ENCODE measurements at places on chromosomes 5 and 9. TPM values are rescaled to one million over a fixed set of nuclear protein-coding genes. Genes with fewer than 3 reads are reported as not detected.

The PCDHB8 gene
- 0.80 TPM for total RNA-seq

The GABRA1 gene
- total RNA-seq = not detected

The IFNA2 gene
- not detected for total RNA-seq

The NTRK2 gene
- 112 TPM for total RNA-seq

The C5orf52 gene
- total RNA-seq = not detected

The CBY3 gene
- not detected for total RNA-seq

The FOXD4 gene
- total RNA-seq = 0.44 TPM

The CLPTM1L gene
- total RNA-seq = 107 TPM

The IGIP gene
- 19.0 TPM for total RNA-seq

The C7 gene
- total RNA-seq = 109 TPM

The MTRR gene
- total RNA-seq = 69.5 TPM

The SPATA9 gene
- 0.33 TPM for total RNA-seq

The TMEM252 gene
- not detected for total RNA-seq

The ZBTB5 gene
- total RNA-seq = 14.7 TPM

The AFAP1L1 gene
- 13.3 TPM for total RNA-seq

The GFI1B gene
- total RNA-seq = not detected

The CTNND2 gene
- not detected for total RNA-seq

The FOXD4L4 gene
- 0.29 TPM for total RNA-seq

The FAM221B gene
- total RNA-seq = not detected

The OR1N2 gene
- not detected for total RNA-seq

The KIF4B gene
- not detected for total RNA-seq

The MLLT3 gene
- total RNA-seq = 22.6 TPM

The CCNJL gene
- total RNA-seq = 3.6 TPM

The REEP2 gene
- 0.88 TPM for total RNA-seq

The ANKDD1B gene
- 0.66 TPM for total RNA-seq

The CER1 gene
- total RNA-seq = not detected

The MYMK gene
- total RNA-seq = not detected

The CYLC2 gene
- not detected for total RNA-seq

The SPINK1 gene
- not detected for total RNA-seq

The URM1 gene
- total RNA-seq = 24.1 TPM

The FAM200C gene
- 5.6 TPM for total RNA-seq

The PCDHGA3 gene
- total RNA-seq = 4.3 TPM

The SQSTM1 gene
- 462 TPM for total RNA-seq

The ADCY2 gene
- total RNA-seq = 30.1 TPM

The COL23A1 gene
- 3.3 TPM for total RNA-seq

The RFX3 gene
- 13.8 TPM for total RNA-seq

The NRG2 gene
- 7.2 TPM for total RNA-seq

The CCDC180 gene
- total RNA-seq = 10.6 TPM

The MTAP gene
- total RNA-seq = 40.2 TPM

The TESK1 gene
- 33.8 TPM for total RNA-seq

The RANBP3L gene
- 2.3 TPM for total RNA-seq

The DMRT3 gene
- 0.29 TPM for total RNA-seq

Data from breast epithelium (tissue), 4 donors.